ENCODE measurements at places on chromosomes 16 and 17. TPM values are rescaled to one million over a fixed set of nuclear protein-coding genes. Genes with fewer than 3 reads are reported as not detected.

- no peaks in the 10 kb centered on the region for H3K4me1 ChIP-seq
- no peak overlapping the region for H3K27ac ChIP-seq
- H3K36me3 ChIP-seq = no peaks in the 10 kb centered on the region
- no peak for DNase-seq
- H3K27me3 ChIP-seq = no peaks in the 10 kb centered on the region
Observed at GRCh38 chr16:11245988-11246387, 10.0 kb downstream of the SOCS1 start.

The TEN1 gene
- 13.3 TPM for total RNA-seq

DNA sequence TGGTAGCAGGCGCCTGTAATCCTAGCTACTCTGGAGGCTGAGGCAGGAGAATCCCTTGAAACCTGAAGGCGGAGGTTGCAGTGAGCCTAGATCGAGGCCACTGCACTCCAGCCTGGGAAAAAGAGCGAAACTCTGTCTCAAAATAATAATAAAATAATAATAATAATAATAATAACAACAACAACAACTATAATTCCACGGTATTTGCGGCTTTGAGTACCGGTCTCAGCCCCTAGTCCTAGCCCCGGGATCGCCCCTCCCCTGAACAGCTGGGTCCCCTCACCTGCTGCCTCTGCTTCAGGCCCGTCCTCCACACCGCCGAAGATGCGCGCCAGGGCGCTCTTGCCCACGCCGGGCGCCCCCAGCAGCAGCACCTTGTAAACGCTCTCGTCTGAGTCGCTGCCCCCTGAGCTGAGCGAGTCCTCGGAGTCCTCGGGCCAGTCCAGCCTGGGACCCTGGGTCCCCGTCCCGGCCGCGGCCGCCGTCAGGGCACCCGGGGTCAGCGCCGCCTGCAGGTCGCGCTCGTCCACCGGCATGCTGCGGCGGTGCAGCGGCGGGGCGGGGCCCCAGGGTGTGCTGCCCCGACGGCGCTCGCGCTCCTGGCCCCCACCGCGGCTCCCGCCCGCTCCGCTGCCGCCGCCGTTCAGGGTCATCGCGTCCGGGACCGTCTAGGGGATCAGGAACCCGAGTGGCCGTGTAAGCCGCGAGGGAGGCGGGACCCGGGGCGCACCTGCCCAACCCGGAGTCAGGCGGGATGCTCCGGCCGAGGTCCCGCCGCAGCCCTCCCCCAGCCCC is 611 bp downstream of the RRAD start:
- H3K4me1 ChIP-seq = peaks cover 3% of the 10 kb centered on the region
- DNase-seq = peak; percentile 75
- H3K4me3 ChIP-seq = no peak overlapping the region
- H3K27ac ChIP-seq = no peak overlapping the region
- peaks cover 24% of the 10 kb centered on the region for H3K27me3 ChIP-seq

GRCh38 chr16:81310045-81310644 is 4.6 kb upstream of the GAN start:
- no peak overlapping the region for H3K4me3 ChIP-seq
- H3K36me3 ChIP-seq = no peaks in the 10 kb centered on the region
- peak; percentile 11 for DNase-seq
- H3K4me1 ChIP-seq = peaks cover 7% of the 10 kb centered on the region

DNA sequence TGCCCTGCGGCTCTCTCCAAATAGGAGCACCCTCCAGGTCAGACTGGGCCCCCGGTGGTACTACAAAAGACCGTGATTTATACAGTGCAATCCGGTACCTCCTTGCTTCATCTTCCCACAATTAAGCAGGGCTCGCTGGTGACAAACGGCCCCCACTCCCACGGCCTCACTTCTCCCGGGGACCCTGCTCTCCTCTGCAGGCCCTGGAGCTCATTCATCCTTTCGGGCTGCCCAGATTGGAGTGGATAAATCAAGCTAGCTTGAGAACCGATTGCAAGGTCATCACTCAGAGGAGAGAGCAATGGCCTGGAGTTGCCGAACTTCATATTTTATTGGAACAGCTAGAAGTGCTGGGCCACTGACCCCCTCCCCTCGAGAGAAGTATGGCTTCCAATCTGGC is 193.5 kb upstream of the IRX6 start:
- no peaks in the 10 kb centered on the region for H3K4me1 ChIP-seq
- H3K4me3 ChIP-seq = no peak overlapping the region
- no peaks in the 10 kb centered on the region for H3K27me3 ChIP-seq
- H3K27ac ChIP-seq = no peak overlapping the region
- no peak for DNase-seq
- no peaks in the 10 kb centered on the region for H3K36me3 ChIP-seq

DNA sequence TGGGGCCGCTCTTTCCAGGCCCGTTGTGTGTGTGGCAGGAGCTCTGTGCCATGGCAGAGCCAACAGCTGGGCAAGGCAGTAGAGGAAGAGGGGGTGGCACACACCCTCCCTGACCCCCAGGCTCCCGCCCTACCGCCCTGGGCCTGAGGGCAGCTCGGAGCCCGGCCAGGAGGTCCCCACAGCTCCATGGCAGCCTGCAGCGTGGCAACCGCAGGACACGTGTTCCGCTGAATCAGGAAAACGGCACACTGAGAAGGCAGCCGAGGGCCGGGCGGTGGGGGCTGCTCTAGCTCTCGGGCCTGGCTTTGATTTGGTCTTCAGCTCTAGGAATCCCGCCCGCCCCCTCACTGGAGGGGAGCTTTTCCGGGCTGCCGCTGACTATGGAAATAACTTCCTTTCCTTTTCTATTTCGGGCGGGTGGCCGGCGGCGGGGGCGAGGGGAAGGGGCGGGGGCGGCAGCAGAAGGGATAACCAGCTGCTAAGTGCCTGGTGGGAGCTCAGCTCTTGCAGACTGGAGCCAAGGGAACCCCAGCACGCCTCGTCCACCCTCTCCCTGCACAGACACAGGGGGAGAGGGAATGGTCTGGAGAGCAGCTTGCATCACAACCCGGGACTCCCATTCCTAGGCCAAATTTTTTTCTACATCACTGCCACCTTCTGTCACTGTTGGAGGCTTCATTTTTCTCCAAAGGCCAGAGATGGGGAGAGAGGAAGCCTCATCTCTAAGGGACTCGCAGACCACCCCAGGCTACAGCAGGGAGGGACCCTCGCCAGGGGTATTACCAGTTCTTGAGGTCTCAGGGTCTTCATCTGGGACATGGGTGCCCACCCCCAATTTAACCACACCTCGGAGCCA is 24.8 kb upstream of the MRPS23 start:
- H3K27me3 ChIP-seq = no peaks in the 10 kb centered on the region
- DNase-seq = peak; percentile 91
- peak overlapping the region; percentile 94 for H3K27ac ChIP-seq
- H3K36me3 ChIP-seq = no peaks in the 10 kb centered on the region
- H3K4me3 ChIP-seq = no peak overlapping the region

The CD300LB gene
- total RNA-seq = not detected

- no peak overlapping the region for H3K4me3 ChIP-seq
- no peaks in the 10 kb centered on the region for H3K36me3 ChIP-seq
- no peaks in the 10 kb centered on the region for H3K27me3 ChIP-seq
Observed at GRCh38 chr17:6505425-6506142, 50.8 kb downstream of the PITPNM3 start.

DNA sequence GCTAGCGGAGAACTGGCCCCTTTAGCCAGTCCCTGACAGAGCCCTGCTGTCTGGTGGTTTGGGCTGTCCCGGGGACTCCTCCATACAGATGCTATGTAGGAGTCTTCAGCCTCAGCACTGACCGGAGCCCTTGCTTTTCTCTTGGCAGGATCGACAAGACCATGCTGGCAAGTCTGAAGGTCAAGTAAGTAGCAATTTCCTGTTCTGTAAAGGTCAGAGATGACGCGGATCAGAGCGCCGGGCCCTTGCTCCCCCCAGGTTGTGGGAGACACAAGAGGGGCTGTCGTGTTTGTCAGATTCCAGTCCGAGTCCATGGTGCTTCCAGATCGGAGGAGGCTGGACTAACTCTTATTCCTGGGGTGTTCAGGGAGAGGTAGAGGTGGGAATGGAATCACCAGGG is 4.1 kb downstream of the RAP1GAP2 start:
- no peaks in the 10 kb centered on the region for H3K4me1 ChIP-seq
- no peak overlapping the region for H3K27ac ChIP-seq
- no peaks in the 10 kb centered on the region for H3K36me3 ChIP-seq
- no peak for DNase-seq
- no peak overlapping the region for H3K4me3 ChIP-seq
- no peaks in the 10 kb centered on the region for H3K27me3 ChIP-seq

GRCh38 chr16:2842340-2843000 is 12.4 kb downstream of the ZG16B start:
- H3K36me3 ChIP-seq = no peaks in the 10 kb centered on the region
- H3K27me3 ChIP-seq = no peaks in the 10 kb centered on the region
- DNase-seq = no peak

The ZPBP2 gene
- total RNA-seq = not detected

GRCh38 chr17:63626551-63627180 is 4.4 kb downstream of the MAP3K3 start:
- DNase-seq = no peak
- no peak overlapping the region for H3K4me3 ChIP-seq
- H3K4me1 ChIP-seq = peaks cover 12% of the 10 kb centered on the region
- no peaks in the 10 kb centered on the region for H3K27me3 ChIP-seq

The GRIN2A gene
- total RNA-seq = 3.1 TPM

- peaks cover 17% of the 10 kb centered on the region for H3K4me1 ChIP-seq
- no peak overlapping the region for H3K27ac ChIP-seq
- no peaks in the 10 kb centered on the region for H3K36me3 ChIP-seq
- no peaks in the 10 kb centered on the region for H3K27me3 ChIP-seq
- H3K4me3 ChIP-seq = no peak overlapping the region
Observed at GRCh38 chr17:31074772-31075555, 19.8 kb upstream of the NF1 start.

The ZKSCAN2 gene
- total RNA-seq = 7.6 TPM

The FAM20A gene
- 19.9 TPM for total RNA-seq

DNA sequence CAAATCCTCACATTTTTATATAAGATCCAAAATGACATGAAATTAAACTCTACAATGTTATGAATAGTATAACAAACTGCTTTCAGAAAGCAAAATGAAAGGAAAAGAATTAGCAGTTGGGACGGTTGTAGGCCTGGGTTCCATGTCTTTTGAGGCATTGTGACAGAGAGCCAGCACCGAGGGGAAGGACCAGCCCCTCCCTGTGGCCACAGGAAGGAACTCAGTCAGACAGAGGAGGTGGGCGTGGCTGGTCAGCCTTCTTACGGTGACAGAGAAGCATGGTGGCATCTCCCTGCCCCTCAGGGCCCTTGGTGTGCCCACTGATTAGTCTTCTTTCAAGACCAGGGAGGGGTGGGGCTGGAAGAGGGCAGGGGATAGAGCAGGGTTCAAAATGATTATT is 5.7 kb downstream of the ZNF319 start:
- H3K4me3 ChIP-seq = no peak overlapping the region
- H3K4me1 ChIP-seq = peaks cover 16% of the 10 kb centered on the region
- H3K27ac ChIP-seq = no peak overlapping the region
- DNase-seq = peak; percentile 62
- H3K36me3 ChIP-seq = no peaks in the 10 kb centered on the region
- H3K27me3 ChIP-seq = no peaks in the 10 kb centered on the region

DNA sequence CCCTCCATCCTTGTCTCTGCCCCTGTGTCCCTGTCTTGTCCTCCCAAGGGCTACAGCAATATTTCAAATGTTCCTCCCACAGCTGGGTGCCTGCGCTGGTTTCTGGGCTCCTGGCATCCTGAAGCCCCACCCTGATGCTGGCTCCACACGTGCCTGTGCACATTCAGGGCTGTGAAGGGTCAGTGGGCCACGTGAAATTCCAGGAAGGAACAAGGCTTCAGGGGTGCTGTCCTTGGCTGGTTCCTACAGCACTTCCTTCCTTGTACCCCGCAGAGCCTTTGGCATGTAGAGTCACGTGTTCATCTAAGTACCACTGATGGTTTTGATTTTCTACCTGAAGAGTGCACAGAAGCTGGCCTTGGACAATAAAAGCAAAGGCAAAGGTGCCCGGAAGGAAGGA is 57.7 kb upstream of the NLK start:
- H3K4me3 ChIP-seq = no peak overlapping the region
- H3K27ac ChIP-seq = no peak overlapping the region
- no peak for DNase-seq

- no peaks in the 10 kb centered on the region for H3K36me3 ChIP-seq
- H3K27me3 ChIP-seq = no peaks in the 10 kb centered on the region
- peaks cover 52% of the 10 kb centered on the region for H3K4me1 ChIP-seq
- peak within 1 kb of the TSS; percentile 48 for H3K4me3 ChIP-seq
Observed at GRCh38 chr16:29820271-29820701, at the start of gene MVP. MVP (plus strand) TSS chr16:29820462; CDS start chr16:29830550, 10,088 bp downstream.

DNA sequence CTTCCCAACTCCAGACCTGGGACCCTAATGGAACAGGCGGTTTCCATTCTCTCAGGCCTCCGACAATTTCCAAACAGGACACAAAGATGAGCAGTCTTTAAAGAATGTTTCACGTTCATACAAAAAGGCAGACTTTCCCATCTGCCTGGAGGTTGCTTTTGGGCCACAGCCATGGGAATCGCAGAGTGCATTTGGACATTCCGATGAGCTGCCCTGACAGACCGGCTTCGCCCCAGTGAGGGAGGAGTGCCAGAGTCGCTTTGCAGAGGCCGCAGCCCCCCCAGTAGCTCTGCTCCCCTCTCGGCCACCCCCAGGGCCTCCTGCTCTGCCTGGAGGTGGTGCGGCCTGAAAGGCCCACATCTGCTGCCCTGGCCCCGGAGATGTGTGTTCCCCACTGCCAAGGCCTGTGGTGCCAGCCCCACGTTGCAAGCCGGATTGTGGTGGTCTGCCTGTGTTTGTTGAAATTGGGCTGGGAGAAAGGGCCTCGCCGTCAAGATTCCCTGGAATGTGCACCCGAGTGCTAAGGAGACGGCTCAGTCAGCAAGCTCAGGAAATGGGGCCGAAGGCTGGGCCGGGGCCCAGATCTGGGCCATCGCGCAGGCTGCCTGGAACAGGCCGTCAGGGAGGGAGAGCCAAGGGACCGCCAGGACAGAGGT is 89.8 kb downstream of the C16orf95 start:
- DNase-seq = no peak
- H3K27ac ChIP-seq = peak overlapping the region; percentile 63
- no peaks in the 10 kb centered on the region for H3K4me1 ChIP-seq
- no peaks in the 10 kb centered on the region for H3K36me3 ChIP-seq
- H3K4me3 ChIP-seq = no peak overlapping the region

DNA sequence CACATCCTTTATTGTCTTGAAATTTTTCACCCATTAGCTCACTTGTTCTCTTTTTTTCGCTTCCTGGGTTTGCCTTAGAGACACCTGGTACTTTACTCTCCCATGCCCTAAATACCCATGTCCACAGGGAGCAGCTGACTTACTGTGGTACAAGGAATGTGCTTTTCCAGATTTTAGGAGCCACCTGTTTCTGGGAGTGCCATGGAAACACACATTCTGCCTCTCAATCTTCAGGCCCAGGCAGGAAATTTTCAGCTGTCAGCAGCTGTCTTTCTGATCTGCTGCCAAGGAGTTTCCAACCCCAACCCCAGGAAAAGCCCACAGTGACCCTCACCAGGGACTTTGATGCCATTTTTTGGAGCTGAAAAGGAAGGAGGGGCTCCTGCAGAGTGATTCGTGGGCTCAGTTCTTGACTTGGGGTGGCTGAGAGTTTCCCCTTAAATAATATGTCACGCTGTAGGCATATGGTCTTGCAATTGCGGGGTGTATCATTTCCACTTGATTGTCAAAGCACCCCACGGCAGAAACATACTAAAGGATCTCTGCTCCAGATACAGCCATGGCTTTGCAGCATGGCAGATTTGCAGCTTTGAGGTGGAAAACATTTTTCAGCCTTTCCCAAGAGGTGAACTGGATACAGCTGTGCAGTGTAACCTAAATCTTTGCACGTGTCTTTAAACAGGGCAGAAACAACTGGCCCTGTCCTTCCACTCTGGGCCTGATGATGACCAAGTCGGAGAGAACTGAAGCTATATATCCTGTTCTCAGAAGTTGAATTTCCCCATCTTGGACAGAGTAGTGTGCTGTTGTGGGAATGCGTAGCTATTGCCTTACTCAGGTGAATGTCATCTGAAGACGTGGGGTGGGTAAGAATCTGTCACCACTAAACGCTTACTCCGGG is 19.2 kb downstream of the RBFOX1 start:
- no peaks in the 10 kb centered on the region for H3K36me3 ChIP-seq
- no peak overlapping the region for H3K4me3 ChIP-seq
- DNase-seq = no peak
- H3K27ac ChIP-seq = no peak overlapping the region
- no peaks in the 10 kb centered on the region for H3K27me3 ChIP-seq

All from hepatocyte (in vitro differentiated cells).